ENCODE measurements at places on chromosomes 2 and 18.

DNA sequence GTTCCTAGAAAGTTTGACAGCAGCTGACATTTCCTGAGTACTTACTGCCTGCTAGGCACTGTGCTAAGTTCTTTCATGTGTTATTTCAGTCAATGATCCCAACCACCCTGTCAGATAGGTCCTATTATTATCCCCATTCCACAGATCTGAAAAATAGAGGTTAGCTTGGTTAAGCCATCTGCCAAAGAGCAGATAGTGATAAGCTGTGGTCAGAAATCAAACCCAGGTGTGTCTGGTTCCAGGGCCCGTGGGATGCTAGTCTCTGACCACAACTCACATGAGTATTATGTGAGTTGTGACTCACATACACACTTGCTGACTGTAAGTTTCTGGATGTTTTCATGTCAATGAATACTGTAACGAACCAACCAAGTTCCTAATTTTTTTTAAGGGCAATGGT lies 132.0 kb upstream of the APCDD1 start:
- no peak for DNase-seq

DNA sequence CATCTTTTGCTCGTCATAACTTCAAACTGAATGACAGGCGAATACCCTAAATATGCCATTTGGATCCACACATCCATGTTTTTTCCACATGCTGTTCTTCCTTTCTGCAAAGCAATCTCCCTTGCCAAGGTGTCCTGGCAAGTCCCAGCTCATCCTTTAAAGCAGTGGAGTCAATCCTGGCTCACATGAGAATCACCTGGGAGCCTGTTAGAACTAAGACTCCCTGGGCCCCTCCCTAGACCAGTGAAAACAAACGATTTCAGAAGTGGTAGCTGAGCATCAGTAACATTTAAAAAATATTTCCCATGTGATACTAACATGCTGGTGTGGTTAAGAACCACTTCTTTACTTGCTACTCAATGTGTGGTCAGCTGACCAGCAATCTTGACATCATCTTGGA lies 50.6 kb upstream of the PARD3B start:
- DNase-seq, result no peak

- no peak for DNase-seq
These were observed 110.4 kb upstream of the VRK2 start for GRCh38 chr2:57936216-57936615.

DNA sequence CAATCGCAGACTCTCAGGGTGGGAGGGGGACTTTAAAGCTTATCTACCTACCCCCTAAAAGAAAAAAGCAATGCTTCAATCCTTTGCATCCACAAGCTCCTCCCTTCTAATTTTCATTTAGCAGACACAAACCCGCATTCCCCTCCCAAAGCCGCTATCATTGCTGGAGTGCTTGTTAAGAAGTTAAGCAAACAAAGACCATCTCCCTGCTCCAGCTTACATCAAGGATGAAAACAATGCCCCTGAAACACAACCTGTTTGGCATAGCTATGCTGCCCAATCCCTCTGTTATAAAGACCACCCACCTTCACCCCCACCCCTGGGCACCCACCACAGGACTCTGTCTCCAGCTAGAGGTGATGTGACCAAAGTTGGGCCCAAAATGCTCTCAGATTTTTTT lies 33.0 kb downstream of the REEP1 start:
- no peak for DNase-seq

DNA sequence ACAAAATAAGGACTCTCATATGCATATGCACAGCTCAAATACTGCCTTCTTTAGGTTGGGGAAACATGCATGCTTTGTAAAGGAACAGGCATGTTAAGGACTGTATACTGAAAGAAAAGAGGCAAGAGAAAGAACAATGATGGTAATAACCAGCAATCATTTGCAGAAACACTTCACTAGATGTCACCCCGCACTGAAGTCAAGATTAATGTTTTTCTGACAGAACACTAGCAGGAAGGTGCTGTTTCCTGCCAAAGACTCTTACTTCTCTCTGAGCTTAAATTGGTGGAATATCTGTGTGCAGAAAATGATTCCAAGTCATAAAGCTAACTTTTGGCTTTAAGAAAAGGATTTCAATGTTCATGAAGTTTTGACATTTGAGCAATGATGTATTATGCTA lies 19.3 kb upstream of the CSRNP3 start:
- DNase-seq, result no peak

DNA sequence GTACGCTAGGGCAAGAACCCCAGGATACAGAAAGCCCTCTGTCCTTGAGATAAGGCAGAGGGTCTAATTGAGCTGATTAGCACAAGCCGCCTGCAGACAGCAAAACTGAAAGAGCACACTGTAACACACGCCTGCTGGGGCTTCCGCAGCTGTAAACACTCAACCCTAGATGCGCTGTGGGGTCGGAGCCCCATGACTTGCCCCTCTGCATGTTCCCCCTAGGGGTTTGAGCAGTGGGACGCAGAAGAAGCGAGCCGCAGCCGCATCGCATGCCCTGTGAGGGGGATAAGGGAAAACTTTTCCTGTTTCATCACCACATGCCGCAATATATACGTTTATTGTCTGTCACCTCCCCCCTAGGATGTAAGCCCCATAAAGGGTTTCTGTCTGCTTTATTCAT lies 384.6 kb downstream of the PLCL1 start:
- DNase-seq, result no peak

DNA sequence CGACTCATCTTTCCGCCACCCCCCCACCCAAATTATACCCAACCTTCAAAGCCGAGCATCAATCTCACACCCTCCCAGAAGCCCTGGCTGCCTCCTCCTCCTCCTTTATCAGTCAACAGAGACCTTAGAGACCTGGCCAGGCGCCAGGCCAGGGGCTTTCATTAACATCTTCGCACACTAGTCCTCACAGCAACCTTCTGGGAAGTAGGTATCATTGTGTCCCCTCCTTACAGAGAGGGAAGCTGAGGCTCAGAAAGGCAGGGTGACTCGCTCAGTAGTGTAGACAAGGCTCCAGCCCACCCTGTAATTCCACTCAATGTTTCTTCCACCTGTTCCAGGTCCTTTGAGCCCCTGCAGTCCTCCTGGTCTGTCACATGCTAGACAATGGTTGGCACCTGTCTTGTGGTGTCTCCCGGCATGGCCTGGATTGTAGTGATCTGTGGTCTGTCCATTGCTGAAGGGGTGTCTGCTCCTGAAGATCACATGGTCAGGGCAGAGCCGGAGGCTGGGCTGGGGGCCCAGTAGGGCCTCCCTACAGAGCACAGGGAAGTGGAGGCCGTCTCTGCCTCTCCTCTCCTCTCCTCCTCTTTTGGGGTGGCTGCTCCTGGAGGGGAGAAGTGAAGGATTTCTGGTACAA lies 36.0 kb downstream of the KLHL29 start:
- no peak for DNase-seq

GRCh38 chr2:1972948-1973347 lies 228.6 kb upstream of the PXDN start:
- no peak for DNase-seq

DNA sequence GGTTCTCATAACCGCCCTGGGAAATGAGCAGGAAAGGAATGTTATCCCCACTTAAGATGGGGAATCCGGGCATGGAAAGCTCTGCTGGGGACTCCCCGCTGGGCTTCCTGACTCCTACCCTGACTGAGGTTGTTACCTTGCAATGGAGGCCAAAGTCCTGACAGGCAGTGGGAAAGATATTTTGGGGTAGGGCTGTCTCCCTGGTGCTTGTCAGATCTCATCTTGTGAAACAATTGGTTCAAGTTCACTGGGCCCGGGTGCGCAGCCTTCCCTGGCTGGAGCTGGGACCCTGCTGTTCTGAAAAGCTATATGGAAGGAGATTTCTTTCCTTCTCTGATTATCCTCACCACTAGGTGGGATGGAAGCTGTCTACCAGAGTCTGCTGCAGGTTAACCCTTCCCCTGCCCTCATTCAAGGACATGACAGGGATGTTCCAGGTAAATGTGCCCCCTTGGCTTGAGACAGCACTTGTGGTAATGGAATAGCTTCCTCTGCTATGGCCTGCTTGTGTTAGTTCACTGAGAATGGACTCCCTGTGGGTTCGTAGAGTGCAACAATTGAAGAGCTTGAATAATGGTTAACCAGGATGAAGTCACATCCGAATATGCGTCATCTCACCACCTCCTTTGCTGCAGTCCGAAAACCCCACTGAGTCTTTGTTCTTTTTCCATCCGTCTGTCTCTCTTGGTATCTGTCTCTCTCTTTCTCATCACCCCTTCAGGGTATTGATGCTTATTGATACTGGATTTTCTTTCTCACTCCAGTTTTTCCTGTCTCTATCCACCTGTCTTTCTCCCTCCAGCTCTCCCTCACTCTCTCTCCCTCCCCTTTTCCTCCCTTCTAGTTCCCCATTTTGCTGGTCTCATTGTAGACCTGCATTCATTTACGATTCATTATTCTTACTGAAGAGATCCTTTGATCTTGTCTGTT lies 67.8 kb upstream of the EPAS1 start:
- no peak for DNase-seq

All from AG09319 (cell line).